Hematopoietic multipotent progenitor cell treated with erythropoietin and hydrocortisone succinate and interleukin-3 and kit ligand, for 4 days (in vitro differentiated cells): ENCODE measurements at places on chromosomes 16 and 17.

DNA sequence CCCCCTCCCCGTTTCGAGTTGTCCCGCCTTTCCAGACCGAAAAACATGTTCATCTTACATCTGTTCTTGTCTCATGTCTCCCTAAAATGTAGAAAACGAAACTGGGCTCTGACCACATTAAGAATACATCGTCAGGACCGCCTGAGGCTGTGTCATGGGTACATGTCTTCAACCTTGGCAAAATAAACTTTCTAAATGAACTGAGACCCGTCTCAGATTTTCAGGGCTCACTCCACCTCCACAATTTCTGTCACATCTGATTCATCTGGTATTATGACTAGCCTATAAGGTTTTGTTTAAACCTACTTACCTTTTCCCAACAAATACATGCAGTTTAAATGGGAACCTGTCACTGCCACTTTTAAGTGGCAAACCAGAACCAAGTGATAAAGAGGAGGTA is 621 bp downstream of the SDR42E1 start:
- DNase-seq, result no peak

DNA sequence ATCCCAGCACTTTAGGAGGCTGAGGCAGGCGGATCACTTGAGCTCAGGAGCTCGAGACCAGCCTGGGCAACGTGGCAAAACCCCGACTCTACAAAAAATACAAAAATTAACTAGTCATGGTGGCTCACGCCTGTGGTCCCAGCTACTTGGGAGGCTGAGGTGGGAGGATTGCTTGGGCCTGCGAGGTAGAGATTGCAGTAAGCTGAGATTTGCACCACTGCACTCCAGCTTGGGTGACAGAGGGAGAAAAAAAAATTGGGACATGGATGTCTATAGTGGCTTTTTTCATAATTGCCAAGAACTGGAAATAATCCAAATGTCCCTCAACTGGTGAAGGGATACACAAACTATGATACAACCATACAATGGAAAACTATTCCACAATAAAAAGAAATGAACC is 28.6 kb downstream of the OSBPL7 start:
- no peak for DNase-seq

DNA sequence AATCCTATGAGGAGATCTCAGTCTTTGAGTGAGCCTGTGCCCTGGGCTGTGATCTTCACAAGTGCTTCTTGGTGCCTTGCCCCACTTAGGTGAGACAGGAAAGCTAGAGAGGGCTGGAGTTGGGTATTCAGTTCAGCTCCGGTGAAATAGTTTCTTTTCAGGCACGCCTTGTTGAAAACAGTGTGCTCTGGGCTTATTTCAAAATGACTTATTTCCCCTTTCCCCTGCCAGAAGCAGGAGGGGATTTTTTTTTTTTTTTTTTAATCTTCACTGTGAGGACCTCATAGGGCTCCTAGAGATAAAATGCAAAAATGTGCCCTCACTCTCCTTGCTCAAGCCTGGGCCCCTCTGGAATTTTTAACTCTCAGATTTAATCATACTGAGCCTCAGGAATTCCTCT is 27.2 kb downstream of the MOSMO start:
- peak; percentile 52 for DNase-seq

- peak; percentile 31 for DNase-seq
These were observed 146.6 kb downstream of the USP22 start for GRCh38 chr17:20896153-20896649.

- DNase-seq, result no peak
These were observed 37.7 kb downstream of the PLCG2 start for GRCh38 chr16:81816793-81817210.

- no peak for DNase-seq
These were observed 8.4 kb downstream of the LMF1 start for GRCh38 chr16:962366-962765.

DNA sequence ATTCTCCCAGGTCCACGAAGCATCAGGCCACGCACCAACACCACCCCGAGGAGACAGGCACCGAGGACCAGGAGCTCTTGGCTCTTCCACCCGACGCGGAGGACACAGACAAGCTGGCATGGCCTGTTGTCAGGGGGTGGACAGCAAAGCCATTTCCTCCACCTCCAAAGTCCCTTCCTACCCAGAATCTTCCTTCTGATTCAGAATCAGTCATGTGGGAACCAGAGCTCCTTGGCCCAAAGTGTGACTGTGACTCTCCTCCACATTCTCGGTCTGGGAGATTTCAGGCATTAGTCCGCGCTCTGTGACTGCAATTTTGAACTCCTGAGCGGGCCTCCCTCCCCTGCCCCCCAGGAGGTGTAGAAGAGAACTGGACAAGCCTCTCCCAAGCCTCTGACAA is 9.2 kb downstream of the DNAH17 start:
- DNase-seq, result no peak

- DNase-seq, result peak; percentile 86
These were observed 8.0 kb upstream of the UNK start for GRCh38 chr17:75776386-75777295.

- DNase-seq, result no peak
These were observed 34.7 kb downstream of the EPN2 start for GRCh38 chr17:19271780-19272357.

DNA sequence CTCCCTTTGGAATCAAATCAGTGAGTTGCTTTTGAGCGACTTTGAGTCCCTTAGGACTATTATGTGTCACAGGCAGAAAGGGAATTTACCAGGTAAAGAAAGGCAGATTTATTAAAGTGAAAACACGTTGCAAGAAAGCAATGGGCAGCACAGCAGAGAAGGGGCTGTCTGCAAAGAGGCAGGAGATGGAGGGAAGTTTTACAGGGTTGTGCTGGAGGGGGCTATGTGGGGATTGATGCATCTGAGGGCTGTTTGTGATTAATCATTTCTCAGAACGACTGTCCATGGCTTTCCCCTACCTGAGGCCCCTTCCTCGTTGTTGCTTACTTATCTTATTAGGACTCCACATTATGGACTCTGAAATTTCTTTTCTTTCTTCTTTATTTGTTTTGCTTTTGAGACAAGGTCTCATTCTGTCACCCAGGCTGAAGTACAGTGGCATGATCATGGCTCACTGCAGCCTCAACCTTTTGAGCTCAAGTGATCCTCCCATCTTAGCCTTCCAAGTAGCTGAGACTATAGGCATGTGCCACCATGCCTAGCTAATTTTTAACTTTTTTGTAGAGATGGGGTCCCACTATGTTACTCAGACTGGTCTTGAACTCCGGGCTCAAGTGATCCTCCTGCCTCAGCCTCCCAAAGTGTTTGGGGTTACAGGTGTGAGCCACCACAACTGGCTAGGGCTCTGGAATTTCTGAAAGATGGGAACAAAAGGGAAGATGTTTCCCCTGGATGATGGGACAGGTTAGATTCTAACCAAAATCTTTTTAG is 5.5 kb downstream of the WWP2 start:
- no peak for DNase-seq

- no peak for DNase-seq
These were observed 7.3 kb upstream of the RCVRN start for GRCh38 chr17:9912121-9913099.

DNA sequence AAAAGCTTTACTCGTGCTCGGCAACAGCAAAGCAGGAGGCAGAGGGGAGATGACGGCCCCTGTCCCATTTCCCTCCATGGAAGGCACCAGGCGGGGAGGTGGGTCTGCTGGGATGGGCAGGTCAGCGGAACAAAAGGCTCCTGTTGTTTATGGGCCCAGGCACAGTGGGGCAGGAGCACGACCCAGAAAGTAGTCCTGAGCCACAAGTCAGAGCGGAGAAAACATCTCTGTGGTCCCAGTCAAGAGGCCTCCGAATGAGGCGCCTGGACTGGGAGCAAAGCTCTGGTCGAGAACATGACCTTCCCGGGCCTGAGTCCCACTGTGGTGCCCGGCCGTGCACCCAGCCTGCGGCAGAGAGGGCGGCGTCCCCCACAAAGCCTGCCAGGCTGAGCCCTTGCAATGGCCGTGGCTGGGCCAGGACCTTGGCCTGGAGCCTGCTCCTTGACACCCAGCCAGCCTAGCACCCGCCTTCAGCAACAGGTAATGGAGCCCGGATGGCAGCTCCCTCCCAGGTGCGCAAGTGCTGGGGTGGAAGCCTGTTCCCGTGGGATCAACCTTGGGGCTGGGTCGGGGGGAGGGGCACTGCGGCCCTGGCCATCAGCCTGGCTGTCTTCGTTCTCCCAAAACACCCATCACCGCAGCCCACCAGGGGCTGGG is 3.6 kb downstream of the RFNG start:
- no peak for DNase-seq

GRCh38 chr16:15652293-15653001 is 2.4 kb downstream of the NDE1 start:
- DNase-seq, result no peak

- DNase-seq, result no peak
These were observed 412.5 kb downstream of the CA10 start for GRCh38 chr17:51745993-51746392.

- DNase-seq, result peak; percentile 35
These were observed 86.0 kb downstream of the IRF8 start for GRCh38 chr16:85984947-85985451.

- no peak for DNase-seq
These were observed 107.5 kb upstream of the ZNF750 start for GRCh38 chr17:82947051-82947991.

GRCh38 chr16:84055366-84055765 is 12.8 kb upstream of the SLC38A8 start:
- no peak for DNase-seq

DNA sequence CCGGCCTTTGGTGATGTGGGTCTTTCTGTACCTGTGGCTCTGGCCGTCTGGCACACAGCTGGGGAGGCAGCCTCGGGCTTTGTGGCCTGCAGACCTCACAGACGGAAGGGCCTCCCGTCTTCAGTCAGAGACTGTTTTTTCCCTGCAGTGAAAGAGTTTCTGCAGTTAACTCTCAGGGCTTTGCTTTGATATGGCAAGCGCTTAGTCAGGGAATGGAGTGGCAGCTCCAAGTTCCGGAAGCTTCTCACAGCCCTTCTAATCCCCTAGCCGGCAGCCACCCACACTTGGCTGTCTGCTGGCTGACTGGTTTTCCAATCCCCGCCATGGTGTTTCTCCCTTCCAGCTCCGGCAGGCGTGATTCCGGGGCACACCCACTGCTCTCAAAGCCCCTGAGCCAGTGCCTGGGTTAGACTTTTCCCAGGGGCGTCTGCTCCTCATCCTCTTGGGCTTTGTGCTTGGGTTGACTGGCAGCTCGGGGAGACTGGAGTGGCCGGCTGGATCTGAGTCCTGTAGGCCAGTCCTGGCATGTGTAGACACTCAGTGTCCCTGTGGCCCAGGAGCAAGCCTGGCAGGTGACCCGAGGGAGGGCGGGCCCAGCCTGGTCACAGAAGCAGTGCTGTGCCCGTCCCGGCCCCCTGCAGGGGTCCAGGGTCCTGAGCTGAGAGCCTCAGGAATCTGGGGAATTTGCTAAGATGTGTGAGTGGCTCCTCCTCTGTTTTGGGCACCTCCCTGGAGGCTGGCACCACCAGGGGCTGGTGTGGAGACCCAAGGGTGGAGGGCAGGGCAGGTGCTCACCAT is 29.9 kb downstream of the BAIAP2 start:
- DNase-seq, result no peak

- no peak for DNase-seq
These were observed 7.8 kb upstream of the SCNN1B start for GRCh38 chr16:23294260-23294659.

DNA sequence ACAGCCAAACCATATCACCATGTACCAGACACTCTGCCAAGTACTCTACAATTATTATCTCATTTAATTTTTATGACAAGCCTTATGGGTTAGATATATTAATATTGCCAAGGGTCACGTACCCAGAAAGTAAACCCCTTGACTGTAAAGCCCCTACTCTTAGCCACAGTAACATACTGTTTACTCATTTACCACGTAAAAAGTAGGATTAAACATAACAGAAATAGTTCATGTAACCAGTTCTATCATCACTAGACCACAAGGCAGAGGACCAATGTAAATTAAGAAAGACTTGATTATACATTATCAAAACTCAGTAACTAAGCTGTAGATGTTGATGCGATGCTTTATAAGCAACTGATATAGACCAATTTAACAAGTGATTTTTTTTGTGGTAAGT is 101.5 kb upstream of the CNTNAP4 start:
- DNase-seq, result no peak

- peak; percentile 25 for DNase-seq
These were observed 35.3 kb downstream of the HIC1 start for GRCh38 chr17:2090210-2090641.

DNA sequence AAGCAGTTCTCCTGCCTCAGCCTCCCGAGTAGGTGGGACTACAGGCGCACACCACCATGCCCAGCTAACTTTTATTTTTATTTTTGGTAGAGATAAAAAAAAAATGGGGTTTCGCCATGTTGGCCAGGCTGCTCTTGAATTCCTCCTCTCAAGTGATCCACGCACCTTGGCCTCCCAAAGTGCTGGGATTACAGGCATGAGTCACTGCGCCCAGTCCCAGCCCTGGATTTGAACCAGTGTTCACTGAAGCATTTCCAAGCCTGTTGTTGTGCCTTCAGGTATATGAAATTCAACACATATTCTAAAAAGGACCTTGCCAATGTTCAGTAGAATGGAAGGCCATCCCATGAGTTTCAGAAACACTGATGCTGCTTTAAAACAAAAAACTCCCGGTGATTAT is 165.3 kb downstream of the SLC39A11 start:
- DNase-seq, result no peak

GRCh38 chr16:82562183-82562683 is 64.5 kb upstream of the CDH13 start:
- DNase-seq, result no peak

- DNase-seq, result no peak
These were observed 8.4 kb downstream of the HSDL1 start for GRCh38 chr16:84136331-84137125.

DNA sequence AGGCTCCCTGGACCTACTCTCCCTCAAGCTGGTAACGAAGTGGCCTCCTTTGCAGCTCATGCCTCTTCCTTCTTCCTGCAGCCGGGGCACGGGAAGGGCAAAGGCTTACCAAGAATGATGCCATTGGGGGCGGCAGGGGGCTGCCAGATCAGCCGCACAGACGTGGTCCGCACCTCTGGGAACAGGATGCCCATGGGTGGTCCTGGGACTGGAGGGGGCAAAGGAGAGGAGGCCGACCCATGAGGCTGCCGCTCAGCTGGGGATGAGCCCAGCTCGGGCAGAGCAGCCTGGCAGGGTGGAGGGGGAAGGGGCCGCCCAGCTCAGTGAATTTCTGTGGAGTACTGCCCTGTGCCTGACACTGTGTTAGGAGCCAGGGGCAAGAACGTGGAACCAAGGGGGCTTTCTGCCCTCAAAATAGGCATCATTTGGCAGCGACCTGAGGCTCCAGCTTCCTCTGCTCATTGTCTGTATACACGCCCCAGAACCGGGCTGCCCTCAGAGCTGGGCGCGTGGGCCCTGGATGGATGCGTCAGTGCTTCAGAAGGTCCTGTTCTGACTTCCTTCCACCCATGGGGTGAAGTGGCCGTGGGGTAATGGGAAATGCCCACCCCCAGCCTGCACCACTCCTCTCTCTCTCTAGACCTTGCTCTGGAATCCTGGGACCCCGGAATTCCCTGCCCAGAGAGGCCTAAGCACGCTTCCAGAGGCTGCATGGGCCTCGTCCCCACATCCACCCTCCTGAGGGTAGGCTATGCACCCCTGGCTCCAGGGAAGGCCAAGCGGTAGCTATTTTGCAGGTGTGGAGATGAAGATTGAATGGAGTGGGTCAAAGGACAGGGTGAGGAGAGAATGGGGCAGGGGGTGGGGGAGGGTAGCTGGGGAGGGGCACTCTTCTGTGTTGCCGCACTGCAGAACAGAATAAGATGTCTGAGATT is 79.8 kb upstream of the CDC42EP4 start:
- no peak for DNase-seq
